AG08395 (cell line): ENCODE measurements at places on chromosomes 12 and 14.
A peak's percentile ranks its signal among the peaks of the same experiment; 100 is the strongest.

- no peak for DNase-seq
These were observed 224.1 kb downstream of the SLC25A21 start for GRCh38 chr14:36948157-36948859.

DNA sequence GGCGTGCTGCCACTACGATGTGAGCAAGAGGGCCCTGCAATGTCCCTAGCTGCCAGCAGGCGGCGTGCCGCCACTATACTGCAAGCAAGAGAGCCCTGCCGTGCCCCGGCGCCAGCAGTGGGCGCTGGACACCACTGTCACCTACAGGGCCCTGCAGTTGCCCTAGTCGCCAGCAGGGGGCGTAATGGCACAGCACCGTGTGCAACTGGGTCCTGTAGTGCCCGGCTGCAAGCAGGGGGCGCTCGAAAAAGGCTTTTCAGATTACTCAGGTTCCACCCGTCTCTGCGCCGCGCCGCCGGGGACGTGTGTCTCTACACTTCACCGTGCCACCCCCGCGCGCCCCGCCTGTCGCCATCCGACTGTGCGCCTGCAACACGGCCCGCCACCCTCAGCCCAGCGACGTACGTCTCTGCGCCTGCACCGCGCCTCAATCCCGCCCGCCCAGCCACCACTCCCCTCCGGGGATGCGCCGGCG, 1356.9 kb downstream of the TMEM121 start:
- DNase-seq: no peak

- no peak for DNase-seq
These were observed 107.3 kb downstream of the PIWIL1 start for GRCh38 chr12:130444986-130445385.

DNA sequence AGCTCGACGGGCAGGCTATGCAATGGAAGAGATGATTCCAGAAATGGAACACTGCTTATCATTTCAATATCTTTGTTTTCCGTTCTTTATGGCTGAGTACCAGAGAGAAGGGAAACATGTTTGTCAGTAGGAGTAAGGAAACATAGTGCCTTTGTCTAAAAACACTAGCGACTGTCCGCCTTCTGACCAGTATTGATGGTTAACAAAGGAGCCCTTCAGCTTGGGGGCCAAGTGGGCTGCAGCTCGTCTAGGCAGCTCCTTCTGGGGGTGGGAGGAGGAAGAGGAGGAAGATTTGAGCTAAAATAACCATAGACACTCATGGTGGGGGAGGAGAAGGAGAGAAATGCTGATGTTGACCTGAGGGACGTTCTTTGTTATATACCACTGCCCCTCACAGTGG, 15.0 kb downstream of the COQ5 start:
- no peak for DNase-seq

GRCh38 chr12:22755629-22756028, 130.7 kb downstream of the ETNK1 start:
- no peak for DNase-seq

DNA sequence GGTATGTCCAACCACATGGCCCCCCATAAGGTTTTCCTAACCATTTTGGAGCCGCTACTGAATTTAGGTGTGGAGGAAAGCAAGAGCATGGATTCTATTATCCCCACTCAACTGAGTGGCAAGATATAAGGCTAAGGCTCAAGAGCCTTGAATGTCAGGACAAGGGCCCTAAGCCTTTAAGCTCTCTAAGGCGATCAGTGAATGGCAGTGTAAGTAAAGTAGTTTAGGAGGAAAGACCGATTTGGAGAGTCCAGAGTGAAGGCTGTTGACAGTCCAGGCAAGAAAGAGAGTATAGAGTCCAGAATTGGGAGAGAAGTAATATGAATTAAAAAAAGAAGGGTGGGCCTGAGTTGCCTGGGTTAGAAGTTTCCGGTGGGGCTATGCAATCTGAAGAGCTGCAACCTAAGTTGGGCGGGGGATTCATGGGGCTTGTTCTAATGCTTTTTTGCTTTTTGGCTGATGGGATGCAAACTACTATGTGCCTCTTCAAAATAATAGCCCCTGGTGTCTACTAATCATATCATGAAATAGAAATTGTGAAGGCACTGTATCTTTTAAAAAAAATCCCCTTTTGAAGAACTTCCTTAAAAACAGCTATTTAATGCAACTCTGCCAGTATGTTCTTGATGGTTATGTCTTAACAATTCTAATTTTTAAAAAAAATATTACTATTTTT, at the start of gene SPIC:
SPIC (plus strand) TSS at position 626 of the 676 bp plus-strand sequence. CDS start 1,569 bp downstream, outside the sequence.
- no peak for DNase-seq

DNA sequence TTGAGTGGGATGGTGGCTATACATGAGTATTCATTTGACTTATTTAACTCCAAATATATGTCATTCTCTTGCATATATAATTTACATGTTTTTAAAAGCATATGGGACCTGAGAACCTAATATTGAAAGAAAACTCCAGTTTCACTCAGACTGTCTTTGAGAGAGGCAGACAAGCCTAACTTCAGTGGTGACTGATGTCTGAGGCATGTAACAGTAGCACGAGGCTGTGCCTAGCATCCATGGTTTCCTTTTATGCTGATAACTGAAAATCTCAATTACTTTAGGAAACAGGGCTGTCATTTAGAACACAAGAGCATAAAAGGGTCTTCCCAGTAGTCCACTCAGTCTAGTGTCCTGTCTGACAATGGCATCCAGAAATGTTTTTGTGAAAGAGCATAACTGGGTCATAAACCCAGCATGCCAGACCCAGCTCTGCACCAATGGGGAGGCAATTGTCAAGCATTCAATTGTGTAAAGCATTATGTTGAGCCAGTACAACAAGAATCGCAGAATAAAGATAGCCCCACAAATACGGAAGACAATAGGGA, 24.3 kb downstream of the MAPK1IP1L start:
- peak; percentile 38 for DNase-seq

DNA sequence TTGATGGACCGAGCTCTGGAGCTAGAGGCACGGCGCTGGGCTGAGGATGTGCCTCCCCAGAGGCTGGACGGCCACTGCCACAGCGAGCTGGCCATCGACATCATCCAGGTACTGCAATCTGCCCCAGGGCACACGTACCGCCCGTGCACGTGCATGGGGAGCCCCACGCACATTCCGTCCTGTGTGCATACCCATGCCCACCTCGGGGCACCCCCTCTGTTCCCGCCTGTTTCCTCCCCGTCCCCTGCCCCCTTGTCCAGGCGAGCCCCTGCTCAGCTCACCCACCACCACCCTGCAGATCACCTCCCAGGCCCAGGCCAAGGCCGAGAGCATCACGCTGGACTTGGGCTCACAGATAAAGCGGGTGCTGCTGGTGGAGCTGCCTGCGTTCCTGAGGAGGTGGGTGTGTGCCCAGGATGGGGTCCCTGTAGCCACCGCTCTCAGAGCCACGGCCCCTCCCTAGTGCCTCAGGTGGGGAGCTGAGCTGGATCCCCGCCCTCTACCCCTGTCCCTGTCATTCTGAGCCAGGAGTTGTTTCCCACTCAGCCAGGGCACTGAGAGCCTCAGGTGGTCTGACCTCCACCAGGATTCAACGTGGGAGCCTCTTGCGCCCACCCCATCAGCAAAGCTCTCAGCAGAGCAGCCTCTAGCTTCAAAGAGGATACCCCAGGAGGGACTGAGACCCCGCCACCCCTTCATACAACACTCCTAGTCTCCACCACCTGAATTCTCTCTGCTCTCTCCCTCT, 6.9 kb downstream of the TNFAIP2 start:
- no peak for DNase-seq

GRCh38 chr12:25833657-25834056, 124.8 kb upstream of the RASSF8 start:
- no peak for DNase-seq

GRCh38 chr14:55581342-55581771, 1.4 kb downstream of the KTN1 start:
- DNase-seq: no peak

GRCh38 chr12:16482726-16483125, 123.2 kb downstream of the LMO3 start:
- no peak for DNase-seq

DNA sequence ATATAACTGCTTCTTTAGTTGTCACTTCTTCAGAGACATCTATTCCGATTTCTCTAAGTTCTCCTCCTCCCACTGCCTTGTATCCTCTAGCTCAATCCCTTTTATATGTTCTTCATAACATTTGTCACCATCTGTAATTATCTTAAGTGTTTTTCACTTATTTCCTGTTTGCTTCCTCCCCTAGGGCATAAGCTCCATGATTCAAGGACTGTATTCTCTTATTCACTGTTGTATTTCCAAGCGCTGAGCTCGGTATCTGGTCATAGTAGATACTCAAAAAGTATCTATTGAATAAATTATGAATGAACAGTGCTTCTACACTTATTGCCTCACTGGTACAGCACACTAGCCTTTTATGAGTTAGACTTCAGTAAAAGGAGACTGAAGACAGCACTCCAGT, 109.0 kb upstream of the TMPO start:
- no peak for DNase-seq

DNA sequence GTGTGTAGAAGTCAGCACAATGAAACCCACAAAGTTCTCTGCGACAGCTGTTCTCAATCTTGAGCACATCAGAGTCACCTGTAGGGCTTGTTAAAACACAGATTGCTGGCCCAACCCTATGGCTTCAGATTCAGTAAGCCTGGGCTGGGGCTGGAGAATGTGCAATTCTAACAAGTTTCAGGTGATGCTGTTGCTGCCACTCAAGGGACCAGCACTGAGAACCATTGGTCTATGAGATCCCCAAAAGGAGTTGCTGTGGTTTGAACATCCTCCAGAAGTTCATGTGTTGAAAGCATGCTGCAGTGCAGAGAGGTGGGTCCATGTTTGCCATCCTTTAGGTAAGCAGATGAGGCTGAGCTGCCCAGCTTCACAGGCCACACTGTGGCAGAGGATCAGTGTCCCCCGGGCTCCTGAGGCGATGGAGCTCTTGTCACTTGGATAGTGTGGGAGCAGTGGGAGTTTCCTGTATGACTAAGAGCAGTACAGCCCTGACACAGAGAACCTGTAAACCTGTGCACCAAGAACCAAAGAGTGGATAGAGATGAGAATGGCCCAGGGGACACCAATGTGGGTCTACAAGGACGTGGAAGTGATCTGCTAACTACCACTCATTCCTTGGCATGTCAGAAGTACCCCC, 8.0 kb upstream of the RTRAF start:
- DNase-seq: no peak

GRCh38 chr14:23861666-23862065, 91.9 kb upstream of the DHRS4 start:
- no peak for DNase-seq

GRCh38 chr12:12803186-12803585, 10.0 kb upstream of the DDX47 start:
- DNase-seq: peak; percentile 85

DNA sequence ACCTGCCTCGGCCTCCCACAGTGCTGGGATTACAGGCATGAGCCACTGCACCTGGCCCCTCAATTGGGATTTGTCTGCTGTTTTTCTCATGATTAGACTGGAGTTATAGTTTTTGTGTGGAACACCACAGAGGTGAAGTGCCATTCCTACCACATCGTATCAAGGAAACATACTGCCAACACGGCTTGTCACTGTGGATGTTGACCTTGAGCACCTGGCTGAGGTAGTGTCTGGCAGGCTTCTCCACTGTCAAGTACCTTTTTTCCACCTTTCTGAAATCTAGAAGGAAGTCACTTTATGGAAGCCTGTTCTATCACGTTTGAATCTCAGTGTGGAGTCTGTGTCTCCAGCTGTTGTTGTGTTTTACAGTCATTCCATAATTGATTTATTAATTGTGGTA, 21.4 kb upstream of the SEL1L start:
- DNase-seq: no peak

DNA sequence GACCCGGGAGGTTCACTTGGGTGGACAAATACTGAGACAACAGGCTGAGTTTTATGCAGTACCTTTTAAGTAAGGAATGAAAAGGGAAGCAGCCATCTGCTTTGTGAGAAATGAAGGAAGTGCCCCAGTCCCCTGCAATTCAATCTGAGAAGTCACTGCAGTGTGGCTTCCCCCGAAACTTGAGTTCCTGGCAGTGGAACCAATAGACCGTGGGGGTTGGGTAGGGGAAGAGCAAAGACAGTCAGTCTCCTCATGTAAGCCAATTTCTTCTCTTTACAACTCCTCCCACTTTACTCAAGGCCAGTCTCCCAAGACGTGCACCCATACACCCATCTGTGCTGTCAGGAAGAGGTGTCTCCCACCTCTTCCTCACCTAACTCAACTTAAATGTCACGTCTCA, 206.5 kb downstream of the BCAT1 start:
- DNase-seq: no peak

- no peak for DNase-seq
These were observed 91.6 kb downstream of the FOXN3 start for GRCh38 chr14:89325299-89325883.

DNA sequence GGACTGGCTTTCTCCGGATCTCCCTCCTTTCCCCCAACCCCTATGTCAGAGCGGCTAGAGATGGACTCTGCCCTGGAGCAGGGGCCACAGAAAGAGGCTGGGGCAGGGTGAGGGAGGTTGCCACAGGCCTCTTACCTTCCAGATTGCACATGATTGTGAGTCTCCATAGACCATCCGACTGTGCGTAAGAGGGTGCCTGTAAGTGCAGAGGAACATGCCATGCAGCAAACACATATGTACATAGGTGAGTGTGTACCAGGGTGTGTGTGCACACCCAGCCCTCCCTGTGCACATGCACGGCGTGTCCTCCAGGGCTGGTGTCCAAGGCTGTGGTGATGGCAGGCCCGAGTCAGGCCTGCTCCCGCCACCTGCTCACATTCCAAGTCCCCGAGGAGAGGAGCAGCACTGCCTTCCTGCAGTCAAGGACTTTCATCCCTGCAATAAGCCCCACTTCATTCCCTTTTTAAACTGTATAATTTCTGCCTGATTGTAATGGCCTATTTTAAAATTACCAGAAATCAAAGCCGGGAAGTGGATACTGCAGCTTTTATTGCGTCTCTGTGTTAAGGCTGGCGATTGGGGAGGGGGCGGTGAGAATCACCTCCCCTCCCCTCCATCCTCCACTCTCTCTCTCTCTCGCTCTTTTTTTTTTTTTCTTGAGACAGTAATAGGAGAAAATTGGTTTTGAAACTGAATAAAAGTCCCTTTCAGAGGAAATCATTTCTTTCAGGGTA, 28.5 kb downstream of the FAM222A start:
- DNase-seq: no peak

GRCh38 chr14:21748869-21749303, 75.3 kb upstream of the OR4E1 start:
- no peak for DNase-seq

GRCh38 chr14:90388982-90389381, 7.8 kb upstream of the CALM1 start:
- no peak for DNase-seq
